Left lung (tissue), 14 donors: ENCODE measurements at places on chromosomes 5 and 9. TPM values are rescaled to one million over a fixed set of nuclear protein-coding genes. Genes with fewer than 3 reads are reported as not detected.

DNA sequence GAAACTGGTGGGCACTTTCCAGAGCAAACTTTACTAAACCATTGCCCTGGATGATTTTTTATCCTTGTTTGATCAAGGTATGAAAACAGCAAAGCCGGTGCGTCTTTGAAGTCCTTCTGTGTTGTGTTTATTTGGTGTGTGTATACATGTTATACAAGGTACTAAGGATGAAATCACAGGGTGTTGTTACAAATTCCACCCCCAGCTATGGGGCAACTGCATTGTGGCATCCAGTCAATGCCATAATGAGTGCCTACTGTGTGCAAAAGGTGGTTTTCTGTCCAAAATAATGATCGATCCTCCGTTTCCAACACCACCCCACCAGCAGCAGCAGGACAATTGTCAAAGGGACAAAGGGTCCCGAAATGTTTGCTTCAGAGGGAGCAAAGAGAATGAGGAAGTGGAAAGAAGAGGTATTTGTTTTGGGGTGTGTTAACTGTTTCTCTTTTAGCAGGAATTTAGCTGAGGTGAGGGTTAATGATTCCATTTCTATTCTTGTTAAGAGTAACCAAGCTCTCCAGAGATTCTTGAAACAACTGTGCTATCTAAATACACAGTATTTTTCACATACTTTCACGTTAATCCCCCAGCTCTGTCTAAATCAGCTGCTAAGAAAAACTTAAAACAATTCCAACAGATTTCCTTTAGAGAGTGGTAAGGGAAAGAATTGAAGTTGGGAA is 568.7 kb upstream of the KLF4 start:
- DNase-seq, result no peak
- peaks cover 25% of the 10 kb centered on the region for H3K4me1 ChIP-seq
- no peak overlapping the region for H3K4me3 ChIP-seq

Gene FUT7
- total RNA-seq, result 0.17 TPM

Gene PLAC8L1
- total RNA-seq, result 0.47 TPM

DNA sequence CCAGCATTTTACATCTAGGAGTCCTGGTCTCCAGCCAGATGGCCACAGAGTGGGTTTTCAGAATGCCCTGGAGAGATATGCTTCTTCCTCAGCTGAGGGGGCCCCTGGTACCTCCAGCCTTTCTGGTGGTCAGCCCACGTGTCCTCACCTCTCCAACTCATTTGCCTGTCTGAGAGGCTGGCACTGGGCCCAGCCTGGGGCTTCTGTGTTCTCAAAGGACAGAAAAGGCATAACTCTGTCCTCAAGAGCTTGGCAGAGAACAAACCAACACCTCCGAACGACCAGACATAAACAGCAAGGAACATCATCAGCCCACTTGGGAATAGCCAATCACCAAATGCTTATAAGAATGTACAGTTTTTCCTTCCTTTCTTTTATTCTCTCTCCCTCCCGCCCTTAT is 17.1 kb downstream of the ENG start:
- H3K27ac ChIP-seq, result peak overlapping the region; percentile 92
- H3K27me3 ChIP-seq, result no peaks in the 10 kb centered on the region
- H3K4me3 ChIP-seq, result no peak overlapping the region
- DNase-seq, result no peak
- H3K36me3 ChIP-seq, result no peaks in the 10 kb centered on the region

GRCh38 chr9:133991964-133992779 is at the start of gene VAV2:
VAV2 (minus strand) TSS chr9:133992324; CDS start chr9:133992278, 46 bp downstream.
- no peaks in the 10 kb centered on the region for H3K36me3 ChIP-seq
- peak; percentile 64 for DNase-seq
- peaks cover 14% of the 10 kb centered on the region for H3K4me1 ChIP-seq
- peak within 1 kb of the TSS; percentile 64 for H3K4me3 ChIP-seq

Gene IL7R
- total RNA-seq, result 144 TPM

- H3K27me3 ChIP-seq, result no peaks in the 10 kb centered on the region
- H3K27ac ChIP-seq, result peak overlapping the region; percentile 83
- H3K4me3 ChIP-seq, result no peak overlapping the region
- peaks cover 14% of the 10 kb centered on the region for H3K4me1 ChIP-seq
- no peaks in the 10 kb centered on the region for H3K36me3 ChIP-seq
These were observed 48.8 kb upstream of the JAK2 start for GRCh38 chr9:4936277-4936676.

GRCh38 chr9:121633119-121633714 is 18.2 kb upstream of the DAB2IP start:
- H3K27me3 ChIP-seq, result no peaks in the 10 kb centered on the region
- DNase-seq, result no peak
- H3K27ac ChIP-seq, result no peak overlapping the region
- no peaks in the 10 kb centered on the region for H3K36me3 ChIP-seq

Gene ST6GALNAC4
- total RNA-seq, result 62.5 TPM

Gene GFI1B
- 0.18 TPM for total RNA-seq

Gene ENTREP1
- total RNA-seq, result 37.4 TPM

GRCh38 chr5:78953092-78953800 is 31.9 kb downstream of the ARSB start:
- DNase-seq, result no peak
- H3K4me1 ChIP-seq, result no peaks in the 10 kb centered on the region

DNA sequence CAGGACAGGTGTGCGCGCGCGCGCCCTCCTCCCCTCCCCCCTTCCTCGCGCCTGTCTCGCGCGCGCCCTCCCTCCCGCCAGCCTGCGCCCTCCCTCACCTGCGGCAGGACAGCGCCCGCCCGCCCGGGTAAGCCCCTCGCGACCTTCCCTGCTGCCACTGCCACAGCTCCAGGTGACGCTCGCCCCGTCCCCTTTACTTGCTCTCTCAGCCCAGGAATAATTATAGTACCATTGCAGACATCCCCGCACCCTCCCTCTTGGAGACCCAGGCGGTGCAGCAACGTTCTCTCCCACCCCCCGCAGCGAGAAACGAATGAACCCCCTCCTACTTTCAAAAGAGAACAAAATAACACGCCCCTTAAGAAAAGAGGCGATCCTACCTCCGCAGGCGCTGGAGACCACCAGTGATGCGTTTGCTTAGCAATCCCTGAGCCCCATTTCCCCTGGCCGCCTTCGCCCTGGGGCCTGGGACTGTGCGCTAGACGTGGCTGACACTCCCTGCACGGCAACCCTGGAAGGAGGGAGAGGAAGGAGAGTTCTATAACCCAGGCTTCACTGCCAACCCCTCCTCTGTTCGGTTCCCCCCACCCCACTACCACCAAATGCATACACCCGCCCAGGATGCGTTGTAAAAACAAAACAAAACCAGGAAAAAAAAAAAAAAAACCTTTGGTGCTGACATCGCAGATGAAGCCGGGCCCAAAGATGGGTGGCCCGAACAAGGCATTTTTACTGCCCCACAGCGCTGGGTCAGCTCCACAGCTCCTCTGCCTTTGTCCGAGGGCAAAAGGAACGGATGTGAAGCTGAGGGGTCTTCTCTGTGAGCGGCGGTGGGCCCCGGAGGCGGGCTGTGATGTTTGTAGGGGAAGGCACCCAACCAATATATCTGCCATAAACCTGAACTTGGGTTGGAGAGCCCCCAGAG is 5.6 kb upstream of the PURA start:
- no peak for DNase-seq
- H3K27me3 ChIP-seq, result peaks cover 50% of the 10 kb centered on the region
- H3K27ac ChIP-seq, result peak overlapping the region; percentile 98
- H3K4me1 ChIP-seq, result peaks cover 46% of the 10 kb centered on the region
- H3K36me3 ChIP-seq, result no peaks in the 10 kb centered on the region

DNA sequence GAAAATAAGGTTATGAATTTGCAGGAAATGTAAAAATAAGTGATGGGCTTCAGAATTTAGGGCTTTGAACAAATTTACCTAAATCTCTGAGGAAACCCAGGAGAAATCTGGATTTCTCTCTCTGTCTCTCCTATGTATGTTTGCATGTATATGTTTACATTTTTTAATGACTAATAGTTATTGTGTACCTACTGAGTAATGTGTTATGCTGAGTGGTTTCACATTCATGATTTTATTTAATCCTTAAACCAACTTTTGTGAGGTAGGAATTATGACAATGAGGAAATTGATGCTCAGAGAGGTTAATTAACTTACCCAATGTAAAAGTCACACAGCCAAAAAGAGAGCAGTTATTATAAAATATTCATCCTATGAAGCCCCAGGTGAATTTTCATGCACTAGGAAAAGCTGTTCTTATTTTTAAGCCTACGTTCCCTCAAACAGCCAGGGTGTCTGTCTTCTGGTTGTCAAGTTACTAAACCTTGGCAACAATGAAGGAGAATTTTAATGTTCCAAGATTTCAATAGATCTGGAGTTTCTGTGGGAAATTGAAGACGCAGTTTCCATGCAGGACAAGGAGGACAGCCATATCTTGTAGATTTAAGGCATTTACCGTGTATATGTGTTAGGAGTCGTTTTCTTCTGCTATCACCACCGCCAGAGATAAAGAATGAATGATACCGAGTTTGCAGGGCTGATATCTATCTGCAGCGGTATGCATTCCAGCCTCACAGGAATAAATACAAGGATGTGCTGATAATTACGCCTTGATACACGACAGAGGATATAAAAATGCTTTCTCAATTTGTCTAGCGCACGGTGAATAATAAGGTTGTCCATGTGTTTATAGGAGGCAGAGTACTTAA is 484.8 kb downstream of the ZSWIM6 start:
- H3K4me3 ChIP-seq, result no peak overlapping the region
- H3K27me3 ChIP-seq, result no peaks in the 10 kb centered on the region
- no peak overlapping the region for H3K27ac ChIP-seq
- no peak for DNase-seq

Gene HCN1
- total RNA-seq, result 0.09 TPM
